Transverse colon (tissue), 4 donors: ENCODE measurements at places on chromosomes 3 and 15. TPM values are rescaled to one million over a fixed set of nuclear protein-coding genes. Genes with fewer than 3 reads are reported as not detected.

SLC2A2 gene
- total RNA-seq: not detected

TLR9 gene
- total RNA-seq: not detected

PCOLCE2 gene
- total RNA-seq: not detected

PRKCD gene
- total RNA-seq: 78.9 TPM

DAPK2 gene
- total RNA-seq: 105 TPM

DNA sequence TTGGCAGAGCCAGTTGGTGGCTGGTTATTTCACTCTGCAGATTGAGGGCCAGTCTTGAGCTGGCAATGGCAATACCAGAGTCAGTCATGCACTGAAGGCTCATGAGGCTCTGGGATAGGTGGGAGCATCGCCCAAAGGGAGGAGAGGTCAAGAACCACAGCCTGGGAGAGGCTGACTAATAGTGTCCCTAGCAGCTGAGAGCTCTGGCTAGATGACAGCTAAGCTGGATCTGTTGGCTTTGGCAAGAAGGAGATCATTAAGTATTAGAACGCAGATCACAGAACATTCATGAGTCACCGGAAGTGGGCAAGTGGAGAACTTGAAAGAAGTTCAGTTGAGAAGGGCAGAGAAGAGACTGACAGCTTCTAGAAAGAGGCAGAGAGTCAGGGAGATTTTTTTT lies 521.1 kb downstream of the NR2F2 start:
- no peaks in the 10 kb centered on the region for H3K36me3 ChIP-seq
- H3K27ac ChIP-seq: no peak overlapping the region
- DNase-seq: no peak
- no peaks in the 10 kb centered on the region for H3K27me3 ChIP-seq

- H3K4me1 ChIP-seq: no peaks in the 10 kb centered on the region
- H3K27ac ChIP-seq: no peak overlapping the region
- H3K27me3 ChIP-seq: no peaks in the 10 kb centered on the region
- no peak overlapping the region for H3K4me3 ChIP-seq
Measured at GRCh38 chr3:11764931-11765363, 81.7 kb downstream of the TAMM41 start.

- DNase-seq: no peak
- no peak overlapping the region for H3K4me3 ChIP-seq
- H3K27ac ChIP-seq: peak overlapping the region; percentile 78
- H3K4me1 ChIP-seq: peaks cover 8% of the 10 kb centered on the region
- no peaks in the 10 kb centered on the region for H3K36me3 ChIP-seq
- H3K27me3 ChIP-seq: no peaks in the 10 kb centered on the region
Measured at GRCh38 chr3:48619541-48620524, 1.7 kb downstream of the TMEM89 start.

DNA sequence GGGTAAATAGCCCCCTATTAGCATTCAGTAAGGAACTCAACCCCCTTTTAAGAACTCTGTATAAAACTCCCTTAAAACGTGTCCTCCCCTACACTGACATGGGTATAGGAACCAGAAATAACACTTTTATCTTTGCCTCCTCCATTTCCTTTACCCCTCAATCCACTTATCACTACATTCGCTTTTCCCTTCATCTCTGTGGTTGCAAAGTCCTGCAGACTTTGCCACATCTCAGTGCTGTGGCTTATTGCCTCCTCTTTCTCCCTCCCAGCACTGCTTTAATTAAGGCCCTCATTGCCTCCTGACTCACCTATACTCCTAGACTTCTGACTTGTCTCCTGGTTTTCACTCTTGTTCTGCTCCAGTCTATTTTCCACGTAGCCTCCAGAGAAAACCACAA lies 94.3 kb upstream of the GADL1 start:
- no peaks in the 10 kb centered on the region for H3K4me1 ChIP-seq
- H3K27me3 ChIP-seq: no peaks in the 10 kb centered on the region
- no peak for DNase-seq
- no peak overlapping the region for H3K27ac ChIP-seq
- no peak overlapping the region for H3K4me3 ChIP-seq

DNA sequence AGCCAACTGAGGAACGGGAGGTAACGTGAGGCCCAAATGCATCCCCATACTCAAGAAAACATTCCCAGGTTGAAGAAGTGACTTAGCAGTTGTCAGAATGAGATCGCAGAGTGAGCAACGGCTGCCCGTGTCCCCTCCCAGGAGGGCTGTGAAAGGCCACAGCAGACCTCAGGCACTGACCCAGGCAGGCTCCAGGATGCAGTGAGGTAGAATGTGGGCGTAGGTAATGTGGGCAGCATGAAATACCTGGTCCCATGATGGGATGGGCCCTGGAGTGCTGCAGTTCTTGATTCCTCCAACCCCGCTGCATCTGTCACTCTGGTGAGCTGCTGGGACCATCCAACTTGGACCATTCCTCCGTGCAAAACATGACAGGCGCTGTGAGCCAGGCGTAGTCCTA lies 74.8 kb downstream of the NSMCE3 start:
- no peak overlapping the region for H3K4me3 ChIP-seq
- DNase-seq: no peak
- H3K27me3 ChIP-seq: no peaks in the 10 kb centered on the region
- H3K27ac ChIP-seq: no peak overlapping the region

- H3K4me1 ChIP-seq: no peaks in the 10 kb centered on the region
- no peaks in the 10 kb centered on the region for H3K27me3 ChIP-seq
- DNase-seq: no peak
- H3K27ac ChIP-seq: no peak overlapping the region
Measured at GRCh38 chr15:97401195-97401594, 559.3 kb upstream of the ARRDC4 start.

GRCh38 chr3:53588122-53588521 lies 93.7 kb downstream of the CACNA1D start:
- no peaks in the 10 kb centered on the region for H3K27me3 ChIP-seq
- no peaks in the 10 kb centered on the region for H3K36me3 ChIP-seq
- no peak overlapping the region for H3K4me3 ChIP-seq

GRCh38 chr3:152283492-152284381 lies 15.0 kb downstream of the MBNL1 start:
- H3K27me3 ChIP-seq: no peaks in the 10 kb centered on the region
- H3K4me1 ChIP-seq: peaks cover 82% of the 10 kb centered on the region
- DNase-seq: no peak
- peak overlapping the region; percentile 51 for H3K27ac ChIP-seq
- H3K4me3 ChIP-seq: no peak overlapping the region

- no peaks in the 10 kb centered on the region for H3K36me3 ChIP-seq
- H3K27me3 ChIP-seq: no peaks in the 10 kb centered on the region
- H3K4me1 ChIP-seq: peaks cover 3% of the 10 kb centered on the region
- DNase-seq: no peak
- no peak overlapping the region for H3K4me3 ChIP-seq
Measured at GRCh38 chr3:177484206-177484605, 286.9 kb upstream of the TBL1XR1 start.

DNA sequence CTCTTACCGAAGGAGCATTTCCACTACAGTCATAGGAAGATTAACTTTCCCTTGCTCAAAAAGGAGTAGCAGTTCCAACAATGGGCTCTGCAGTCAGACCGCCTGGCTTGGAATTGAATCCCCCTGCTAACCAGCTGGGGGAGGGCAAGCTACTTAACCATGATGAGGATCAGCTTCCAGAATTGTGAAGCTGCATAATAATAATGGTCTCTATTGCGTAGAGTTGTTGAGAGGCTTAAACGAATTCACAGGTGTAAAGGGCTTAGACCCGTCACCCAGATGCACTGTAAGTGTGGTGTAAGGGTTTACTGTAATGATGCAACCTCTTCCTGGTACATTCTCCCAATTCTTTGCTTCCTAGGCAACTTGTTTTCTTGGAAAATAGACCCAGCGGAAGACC lies 185.2 kb upstream of the RGMA start:
- no peak overlapping the region for H3K27ac ChIP-seq
- no peaks in the 10 kb centered on the region for H3K36me3 ChIP-seq
- no peak for DNase-seq

- no peaks in the 10 kb centered on the region for H3K27me3 ChIP-seq
- H3K36me3 ChIP-seq: no peaks in the 10 kb centered on the region
- no peak for DNase-seq
- peaks cover 29% of the 10 kb centered on the region for H3K4me1 ChIP-seq
- H3K4me3 ChIP-seq: no peak overlapping the region
Measured at GRCh38 chr15:89751748-89752147, 699 bp upstream of the MESP1 start.

- H3K4me1 ChIP-seq: peaks cover 43% of the 10 kb centered on the region
- H3K4me3 ChIP-seq: peak within 1 kb of the TSS; percentile 69
- no peaks in the 10 kb centered on the region for H3K27me3 ChIP-seq
- H3K27ac ChIP-seq: peak within 1 kb of the TSS; percentile 96
Measured at GRCh38 chr3:25782938-25783660, at the start of gene NGLY1. NGLY1 (minus strand) TSS chr3:25783443; CDS start chr3:25783390, 53 bp downstream.

DNA sequence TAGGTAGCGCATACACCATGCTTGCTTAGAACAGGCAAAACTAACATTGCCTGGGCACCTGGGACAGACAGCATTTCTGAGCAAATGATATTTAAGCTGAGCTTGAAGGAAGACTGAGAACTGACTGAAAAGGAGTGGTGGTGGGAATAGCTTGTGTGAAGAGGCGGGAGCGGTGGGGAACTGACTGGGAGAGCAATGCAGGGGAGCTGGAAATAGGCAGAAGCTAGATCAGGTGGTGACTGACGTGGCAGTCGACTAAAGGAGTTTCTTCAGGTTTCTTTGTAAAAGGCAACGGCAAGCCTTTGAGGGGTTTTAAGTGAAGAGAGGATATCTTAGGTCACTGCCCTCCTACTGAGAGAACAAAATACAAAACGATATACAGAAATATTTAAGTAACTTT lies 61.8 kb downstream of the NEO1 start:
- no peak overlapping the region for H3K4me3 ChIP-seq
- no peak for DNase-seq
- peaks cover 43% of the 10 kb centered on the region for H3K4me1 ChIP-seq
- H3K27ac ChIP-seq: no peak overlapping the region
- no peaks in the 10 kb centered on the region for H3K27me3 ChIP-seq

DNA sequence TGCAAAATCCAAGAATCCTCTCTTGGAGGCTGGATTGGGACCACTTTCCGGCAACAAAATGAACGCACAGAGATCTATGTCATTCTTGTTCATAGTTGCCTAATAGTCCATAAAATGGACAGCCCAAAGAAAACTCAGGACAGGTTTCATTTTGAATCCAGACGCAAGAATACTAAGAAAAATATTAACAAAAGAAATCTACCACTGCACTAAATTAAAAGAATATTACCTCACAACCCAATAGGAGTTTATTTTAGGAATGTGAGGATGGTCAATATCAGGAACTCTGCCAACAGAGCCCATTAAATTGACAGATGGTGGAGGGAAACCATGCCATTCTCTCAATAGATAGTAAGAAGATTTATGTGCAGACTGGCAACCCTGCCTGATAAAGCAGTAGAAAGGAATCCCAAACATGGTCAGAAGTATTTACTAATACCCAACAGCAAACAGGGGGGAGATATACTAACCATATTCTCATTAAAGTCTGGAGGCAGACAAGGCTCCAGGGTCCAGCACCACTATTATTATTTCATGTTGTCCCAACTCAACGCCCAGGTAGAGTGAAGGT lies 127.6 kb downstream of the SMAD6 start:
- no peak overlapping the region for H3K4me3 ChIP-seq
- H3K4me1 ChIP-seq: no peaks in the 10 kb centered on the region
- no peaks in the 10 kb centered on the region for H3K36me3 ChIP-seq

DNA sequence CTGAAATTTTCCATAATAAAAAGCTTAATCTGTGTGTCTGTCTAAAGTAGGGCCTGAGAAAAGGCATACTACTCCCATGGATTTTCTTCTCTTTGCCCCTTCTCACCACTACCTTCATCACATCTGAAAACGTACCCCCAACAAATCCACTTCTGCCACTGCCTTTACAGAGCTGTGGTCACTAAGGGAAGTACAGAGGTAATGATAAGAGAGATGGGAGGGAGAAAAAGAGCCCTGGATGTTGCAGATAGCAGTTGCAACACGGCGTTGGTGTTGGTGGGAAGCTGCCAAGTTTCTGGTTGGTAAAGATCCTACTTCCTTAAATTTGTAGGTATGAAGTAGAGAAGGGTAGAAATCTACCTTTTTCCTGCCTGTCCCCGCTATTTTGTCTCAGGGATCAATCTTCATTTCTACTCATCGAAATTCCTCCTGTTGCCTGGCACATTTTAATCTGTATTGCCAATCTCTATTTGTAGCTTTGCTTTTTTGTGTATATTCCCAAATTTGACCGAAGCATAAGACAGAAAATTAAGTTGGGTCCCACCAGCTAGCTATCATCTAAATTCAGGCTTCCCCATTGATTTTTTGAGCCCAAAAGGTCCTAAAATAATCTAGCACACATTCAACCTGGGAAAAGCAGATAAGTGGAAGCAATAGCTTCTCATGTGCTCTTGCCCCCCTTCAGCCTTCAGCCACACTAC lies 102.9 kb downstream of the TFDP2 start:
- H3K36me3 ChIP-seq: no peaks in the 10 kb centered on the region
- no peaks in the 10 kb centered on the region for H3K27me3 ChIP-seq
- H3K4me1 ChIP-seq: no peaks in the 10 kb centered on the region
- DNase-seq: no peak

GRCh38 chr3:99970198-99970597 lies 144.1 kb downstream of the FILIP1L start:
- H3K4me3 ChIP-seq: no peak overlapping the region
- H3K27ac ChIP-seq: no peak overlapping the region
- DNase-seq: no peak
- H3K36me3 ChIP-seq: no peaks in the 10 kb centered on the region
- no peaks in the 10 kb centered on the region for H3K27me3 ChIP-seq
- peaks cover 12% of the 10 kb centered on the region for H3K4me1 ChIP-seq

DNA sequence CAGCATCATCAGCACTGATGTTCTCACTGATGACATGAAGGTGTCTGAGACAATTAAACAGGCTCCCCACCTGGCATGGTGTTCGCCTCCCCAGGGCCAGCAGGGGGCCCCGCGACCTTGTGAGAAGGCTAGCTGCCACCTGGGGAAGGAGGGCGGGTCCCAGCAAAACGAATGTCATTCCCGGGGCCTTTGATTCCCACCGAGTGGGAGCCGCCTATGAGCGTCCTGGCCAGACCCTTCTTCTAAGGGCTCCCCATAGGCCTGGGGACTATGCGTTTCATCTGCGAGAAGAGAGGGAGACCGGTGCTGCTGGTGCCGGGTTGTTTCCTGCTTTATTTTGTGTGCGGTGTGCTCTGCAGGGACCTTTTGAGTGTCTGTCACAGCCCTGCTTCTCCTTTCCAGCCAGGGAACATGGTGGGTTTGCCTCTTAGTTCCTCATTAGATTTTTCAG lies 20.5 kb upstream of the MINDY4B start:
- DNase-seq: peak; percentile 60
- H3K27ac ChIP-seq: no peak overlapping the region
- no peaks in the 10 kb centered on the region for H3K4me1 ChIP-seq
- H3K27me3 ChIP-seq: no peaks in the 10 kb centered on the region
- no peak overlapping the region for H3K4me3 ChIP-seq

DNA sequence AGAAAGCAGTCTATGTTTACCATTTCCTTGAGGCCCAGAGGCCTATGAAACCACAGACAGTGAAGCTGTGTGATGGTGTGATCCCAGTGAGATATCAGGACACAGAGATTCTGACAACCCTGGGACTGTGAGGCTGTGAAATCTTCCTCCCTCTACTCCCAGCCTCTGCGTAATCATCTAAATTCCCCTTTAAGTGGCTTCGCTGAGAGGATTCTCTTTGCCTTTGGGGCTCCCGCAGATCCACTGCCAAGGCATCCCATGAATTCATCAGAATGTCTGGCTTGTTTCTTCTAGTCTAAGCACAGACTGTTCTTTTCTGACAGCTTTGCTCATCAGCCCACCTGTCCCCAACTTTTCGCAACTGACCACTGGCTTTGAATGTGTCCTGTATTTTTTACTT lies 901.2 kb upstream of the NR2F2 start:
- no peak overlapping the region for H3K27ac ChIP-seq
- no peaks in the 10 kb centered on the region for H3K27me3 ChIP-seq
- no peak overlapping the region for H3K4me3 ChIP-seq
- H3K36me3 ChIP-seq: no peaks in the 10 kb centered on the region
